Posterior cingulate gyrus (tissue), 11 donors: ENCODE measurements at places on chromosomes 6 and 20.

GRCh38 chr6:5992551-5993225 is 14.0 kb downstream of the NRN1 start:
- DNase-seq = no peak

DNA sequence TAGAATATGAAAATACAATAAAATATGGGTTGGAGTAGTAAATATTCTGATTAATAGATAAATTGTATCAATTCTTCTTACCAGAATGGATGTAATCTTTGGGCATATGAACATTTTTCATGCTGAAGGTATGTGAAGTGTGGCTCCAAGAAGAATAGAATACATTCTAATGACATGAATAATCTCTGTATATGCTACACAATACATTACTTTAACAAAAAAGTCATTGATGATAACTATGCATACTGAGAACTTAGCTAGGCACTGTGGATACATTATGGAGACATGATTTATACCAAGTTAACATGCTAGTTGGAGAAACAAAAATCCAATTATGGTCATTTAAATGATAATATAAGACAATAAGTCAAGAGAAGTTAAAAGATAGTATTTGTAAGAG is 62.7 kb upstream of the HDAC2 start:
- DNase-seq = no peak

- no peak for DNase-seq
Observed at GRCh38 chr6:154937306-154938220, 57.6 kb upstream of the TIAM2 start.

DNA sequence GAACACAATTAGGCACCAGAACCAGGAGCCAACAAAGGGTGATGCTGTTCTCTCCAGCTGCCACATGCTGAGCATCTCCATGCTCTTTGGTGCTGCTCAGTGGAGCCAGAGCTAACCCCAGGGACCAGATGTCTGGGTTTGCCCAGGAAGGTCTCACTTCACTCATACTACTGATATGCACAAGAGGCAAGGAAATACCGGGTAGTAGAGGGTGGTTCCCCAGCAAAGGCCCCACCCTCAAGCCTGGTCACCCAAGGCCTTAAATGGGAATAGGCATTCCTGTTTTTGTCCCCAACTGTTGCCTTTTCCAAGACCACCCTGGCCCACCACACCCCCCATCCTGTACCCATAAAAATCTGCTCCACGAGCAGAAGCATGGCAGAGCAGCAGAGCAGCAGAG is 204.5 kb upstream of the TAB2 start:
- no peak for DNase-seq

DNA sequence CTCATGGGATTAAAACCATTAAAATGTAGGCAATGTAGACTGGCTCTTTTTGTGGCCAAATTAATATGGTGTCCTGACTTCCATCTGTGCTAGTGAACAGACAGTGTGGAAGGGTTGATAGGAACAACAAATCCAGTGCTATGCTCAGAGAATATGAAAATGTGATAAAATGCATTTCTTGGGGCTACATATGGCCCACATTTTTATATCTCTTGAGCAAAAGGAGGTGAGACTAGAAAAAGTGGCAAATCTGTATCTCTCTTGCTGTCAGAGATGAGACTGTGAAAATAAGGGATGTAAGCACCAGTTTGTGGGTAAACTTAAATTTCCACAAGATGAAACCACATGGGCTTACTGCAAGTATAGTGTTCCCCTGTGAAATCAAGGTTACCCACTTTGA is 162.1 kb downstream of the PHF3 start:
- DNase-seq = no peak

DNA sequence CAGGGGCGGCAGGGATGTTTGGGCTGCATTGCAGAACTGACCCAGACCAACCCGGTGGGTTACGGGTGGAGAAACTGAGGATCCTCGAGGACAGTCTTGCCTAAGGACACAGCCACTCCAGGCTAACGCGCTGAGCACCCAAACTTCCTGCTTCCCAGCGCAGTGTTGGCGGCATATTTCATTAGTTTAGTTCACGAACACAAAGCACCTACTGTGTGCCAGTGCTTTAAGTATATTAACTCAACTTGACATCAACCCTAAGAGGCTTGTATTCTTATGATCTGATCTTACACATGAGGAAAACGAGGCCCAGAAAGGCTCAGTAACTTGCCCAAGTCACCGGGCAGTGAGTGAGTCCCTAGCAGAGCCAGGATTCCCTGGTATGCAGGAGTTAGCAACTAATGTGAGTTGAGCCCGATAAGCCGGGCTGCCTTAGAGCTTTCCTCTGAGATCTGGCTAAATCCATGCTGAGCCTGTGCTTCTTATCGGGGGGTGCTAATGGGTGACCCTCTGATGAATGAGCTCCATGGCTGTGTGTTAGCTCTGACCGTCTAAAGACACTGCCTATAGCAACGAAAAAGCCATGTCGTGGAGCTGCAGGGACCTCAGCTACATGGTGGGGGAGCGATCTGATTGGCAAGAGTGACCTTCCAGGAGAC is 92.7 kb downstream of the CD40 start:
- DNase-seq = no peak

GRCh38 chr20:43430265-43431133 is 27.2 kb upstream of the SRSF6 start:
- no peak for DNase-seq

- DNase-seq = no peak
Observed at GRCh38 chr20:43748274-43748673, 21.5 kb upstream of the GTSF1L start.

GRCh38 chr6:146879406-146880117 is 280.8 kb downstream of the ADGB start:
- DNase-seq = no peak

DNA sequence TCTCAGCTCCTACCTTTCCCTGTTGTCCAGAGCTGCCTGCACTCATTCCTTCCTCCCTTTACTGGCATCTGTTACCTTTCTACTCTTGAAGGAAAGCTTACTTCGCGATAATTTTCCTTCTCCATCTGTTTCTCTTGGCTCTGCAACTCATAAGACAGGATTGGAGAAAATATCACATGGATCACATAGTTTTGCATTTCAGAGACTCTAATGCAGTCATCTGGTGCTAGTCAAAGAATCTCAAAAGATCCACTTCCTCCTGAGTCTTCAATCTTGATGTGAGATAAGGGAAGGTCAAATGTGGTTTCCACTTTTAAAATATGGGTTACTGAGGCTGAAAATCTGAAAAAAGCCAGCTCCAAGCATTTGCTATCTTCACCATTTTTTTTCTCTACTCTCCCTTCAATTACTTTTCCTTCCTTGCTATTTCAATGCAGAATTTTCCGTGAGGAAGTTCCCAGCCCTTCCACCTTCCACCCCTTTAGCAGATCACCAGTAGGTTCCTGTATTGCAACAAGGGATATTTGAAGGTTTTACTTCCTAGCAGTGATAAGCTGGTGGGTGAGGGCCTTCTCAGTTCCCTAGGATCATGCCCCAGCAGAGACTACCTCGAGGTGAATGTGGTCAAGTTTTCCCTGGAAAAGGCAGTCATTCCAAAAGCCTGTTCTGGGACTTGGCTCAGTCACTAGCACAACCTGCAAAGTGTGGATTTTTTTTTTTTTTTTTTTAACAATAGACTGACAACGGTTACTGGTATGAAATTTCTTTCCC is 62.8 kb upstream of the LRRC1 start:
- no peak for DNase-seq
